Neural crest cell (in vitro differentiated cells): ENCODE measurements at places on chromosomes 16 and 17. TPM values are rescaled to one million over a fixed set of nuclear protein-coding genes. Genes with fewer than 3 reads are reported as not detected.

GRCh38 chr17:81387100-81388090 lies 7.9 kb upstream of the BAHCC1 start:
- peak; percentile 48 for DNase-seq

SYCE1L gene
- 18.3 and 24.8 TPM in 2 replicates for total RNA-seq

HIC1 gene
- total RNA-seq = 0.37 and 0.82 TPM in 2 replicates

SNRNP25 gene
- 79.1 and 85.6 TPM in 2 replicates for total RNA-seq

DNA sequence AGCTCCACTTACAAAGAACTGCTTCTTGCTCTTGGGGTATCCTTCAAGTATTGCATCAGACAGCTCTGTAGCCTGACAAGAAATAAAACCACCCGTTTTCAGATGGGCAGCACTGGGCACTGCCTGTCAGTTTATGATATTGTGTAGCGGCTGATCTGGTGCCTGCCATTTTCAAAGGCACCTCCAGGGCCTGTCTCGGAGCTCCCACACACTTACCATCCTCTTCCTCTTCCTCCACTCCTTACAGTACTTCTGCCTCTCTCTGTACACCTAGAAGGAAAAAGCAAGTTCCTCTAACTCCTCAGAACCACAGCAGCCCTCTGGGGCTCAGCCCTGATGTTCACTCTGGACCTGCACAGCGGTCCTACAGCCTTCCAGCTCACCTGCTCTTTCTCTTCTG lies 4.4 kb downstream of the PSMC3IP start:
- DNase-seq = no peak

FAM234A gene
- total RNA-seq = 89.8 and 97.8 TPM in 2 replicates

NHERF2 gene
- total RNA-seq = 7.6 and 8.1 TPM in 2 replicates

DNA sequence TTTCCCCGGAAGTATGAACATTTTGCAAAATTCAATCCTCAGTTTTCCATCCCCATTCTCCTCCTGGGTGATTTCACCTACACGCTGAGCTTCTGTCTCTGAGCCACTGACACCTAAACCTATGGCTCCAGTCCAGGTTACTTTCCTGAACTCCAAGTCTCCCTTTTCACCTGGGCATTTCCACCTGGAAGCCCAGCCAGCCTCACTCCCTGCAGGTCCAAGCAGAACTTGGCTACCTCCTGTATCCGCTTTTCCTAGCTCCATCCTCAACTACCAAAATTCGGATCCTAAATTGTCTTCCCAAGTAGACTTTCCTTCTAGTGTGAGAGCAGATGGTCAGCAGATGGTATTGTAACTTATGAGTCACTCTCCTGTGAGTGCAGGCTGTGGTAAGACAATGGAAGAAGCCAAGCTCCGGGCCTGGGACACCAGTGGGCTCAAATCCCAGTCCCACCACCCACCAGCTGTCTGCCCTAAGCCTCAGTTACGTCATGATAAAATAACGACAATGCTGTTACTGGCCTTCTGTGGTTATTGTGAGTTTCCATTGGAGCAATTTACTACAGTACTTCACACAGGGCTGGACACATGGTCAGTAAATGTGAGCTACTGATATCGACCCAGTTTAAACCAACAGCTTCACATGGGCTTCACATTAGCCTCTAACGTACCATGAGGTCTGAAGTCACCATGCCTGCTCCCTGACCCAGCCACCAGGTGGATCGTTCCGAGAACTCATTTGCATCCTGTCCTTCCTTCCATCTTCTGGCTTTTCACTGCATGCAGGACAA lies 33.3 kb downstream of the PECAM1 start:
- DNase-seq = no peak

BRICD5 gene
- 31.2 and 32.0 TPM in 2 replicates for total RNA-seq

DNA sequence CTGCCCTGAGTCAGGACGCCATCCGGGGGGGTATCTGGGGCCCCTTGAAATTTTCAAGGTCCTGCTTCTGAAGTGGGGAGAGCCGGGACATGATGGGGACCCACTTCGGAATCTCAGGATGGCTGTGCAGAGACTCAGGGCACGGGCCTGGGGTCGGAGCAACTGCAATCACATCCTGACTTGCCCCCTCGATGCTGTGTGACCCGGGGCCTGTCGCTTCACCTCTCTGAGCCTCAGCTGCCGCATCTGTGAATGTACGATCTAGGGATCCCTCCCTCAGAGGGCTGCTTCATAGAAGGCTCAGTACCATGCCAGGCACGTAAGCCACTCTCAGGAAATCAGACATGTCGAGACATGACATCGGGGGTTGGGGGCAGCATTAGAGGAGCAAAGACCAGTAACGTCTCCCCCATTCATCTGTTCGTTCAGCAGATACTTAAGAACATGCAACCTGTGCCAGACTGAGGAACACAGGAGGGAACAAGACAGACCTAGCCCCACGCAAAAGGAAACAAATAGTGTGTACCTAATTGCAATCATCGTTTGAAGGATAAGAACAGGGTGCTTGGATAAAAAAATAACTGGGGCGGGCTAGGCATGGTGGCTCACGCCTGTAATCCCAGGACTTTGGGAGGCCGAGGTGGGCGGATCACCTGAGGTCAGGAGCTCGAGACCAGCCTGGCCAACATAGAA lies 229.6 kb downstream of the PARN start:
- no peak for DNase-seq

GALR2 gene
- not detected in 2 replicates for total RNA-seq

GRCh38 chr17:37054894-37055293 lies 106.1 kb downstream of the AATF start:
- no peak for DNase-seq

TEKT3 gene
- total RNA-seq = 0.42 and 0.55 TPM in 2 replicates

GP1BA gene
- not detected in 2 replicates for total RNA-seq

MAP2K6 gene
- 45.4 and 48.4 TPM in 2 replicates for total RNA-seq

BCAR1 gene
- total RNA-seq = 63.8 and 64.0 TPM in 2 replicates

APRT gene
- total RNA-seq = 114 and 116 TPM in 2 replicates

- DNase-seq = no peak
Measured at GRCh38 chr16:68980695-68981315, 124.6 kb upstream of the HAS3 start.

GID4 gene
- total RNA-seq = 11.8 and 12.2 TPM in 2 replicates

KRT27 gene
- not detected in 2 replicates for total RNA-seq

DNA sequence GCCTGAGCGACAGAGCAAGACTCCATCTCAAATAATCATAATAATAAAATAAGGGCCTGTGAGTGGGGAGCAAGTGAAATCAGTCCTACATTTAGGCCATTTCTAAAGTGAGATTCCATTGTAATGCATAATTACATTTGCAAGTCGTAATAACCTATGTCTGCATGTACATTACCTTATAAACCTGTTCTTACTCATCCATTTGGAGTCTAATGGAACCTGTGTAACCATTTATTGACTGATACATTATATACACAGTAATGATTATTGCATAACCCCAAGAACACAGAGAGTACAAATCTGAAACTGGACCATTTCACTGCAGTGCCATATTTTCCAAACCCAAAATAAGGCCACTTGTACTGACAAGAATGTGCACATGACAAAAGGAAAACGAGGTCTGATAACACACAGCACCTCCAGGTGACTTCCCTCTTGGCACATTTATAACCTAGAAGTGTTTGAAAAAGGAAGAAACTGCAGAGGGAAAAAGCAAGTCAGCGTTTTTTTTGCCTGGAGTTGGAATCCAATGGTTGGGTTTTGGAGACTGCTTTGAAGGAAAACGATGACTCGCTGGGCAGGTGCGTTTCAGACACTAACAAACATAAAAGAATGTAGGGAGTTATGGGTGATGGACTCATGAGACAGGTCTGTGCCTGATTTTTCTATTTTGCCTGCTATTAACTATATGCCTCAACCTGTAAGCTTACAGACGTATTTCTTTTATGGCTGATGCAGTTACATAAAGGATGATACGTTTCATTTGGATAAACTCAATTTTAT lies 63.6 kb upstream of the KIFC3 start:
- DNase-seq = no peak

SCNN1B gene
- not detected in 2 replicates for total RNA-seq

MGAT5B gene
- total RNA-seq = 14.3 and 14.6 TPM in 2 replicates

GRCh38 chr17:41559548-41559947 lies 12.3 kb downstream of the KRT9 start:
- no peak for DNase-seq

RAMP2 gene
- 6.5 and 7.9 TPM in 2 replicates for total RNA-seq

KCNG4 gene
- total RNA-seq = not detected in 2 replicates

NOXO1 gene
- total RNA-seq = 0.63 and 0.75 TPM in 2 replicates

POLR3K gene
- total RNA-seq = 35.8 and 36.7 TPM in 2 replicates

GRCh38 chr16:17827313-17827712 lies 356.6 kb upstream of the XYLT1 start:
- DNase-seq = no peak

- no peak for DNase-seq
Measured at GRCh38 chr17:7790150-7790549, 43.9 kb upstream of the KDM6B start.

TMEM107 gene
- total RNA-seq = 41.4 and 45.7 TPM in 2 replicates

WNT9B gene
- 0.66 TPM in 1 of 2 replicates, not detected in the other for total RNA-seq

- no peak for DNase-seq
Measured at GRCh38 chr17:58121925-58122324, 26.3 kb upstream of the OR4D1 start.

MYCBPAP gene
- total RNA-seq = 1.2 and 1.7 TPM in 2 replicates
